ENCODE measurements at places on chromosomes 16 and 17.

- DNase-seq: no peak
Observed at GRCh38 chr17:64343071-64343774, 47.4 kb downstream of the PECAM1 start.

GRCh38 chr16:88499836-88500251, 46.8 kb downstream of the ZFPM1 start:
- DNase-seq: no peak

- DNase-seq: no peak
Observed at GRCh38 chr17:36931697-36932382, 5.4 kb upstream of the LHX1 start.

DNA sequence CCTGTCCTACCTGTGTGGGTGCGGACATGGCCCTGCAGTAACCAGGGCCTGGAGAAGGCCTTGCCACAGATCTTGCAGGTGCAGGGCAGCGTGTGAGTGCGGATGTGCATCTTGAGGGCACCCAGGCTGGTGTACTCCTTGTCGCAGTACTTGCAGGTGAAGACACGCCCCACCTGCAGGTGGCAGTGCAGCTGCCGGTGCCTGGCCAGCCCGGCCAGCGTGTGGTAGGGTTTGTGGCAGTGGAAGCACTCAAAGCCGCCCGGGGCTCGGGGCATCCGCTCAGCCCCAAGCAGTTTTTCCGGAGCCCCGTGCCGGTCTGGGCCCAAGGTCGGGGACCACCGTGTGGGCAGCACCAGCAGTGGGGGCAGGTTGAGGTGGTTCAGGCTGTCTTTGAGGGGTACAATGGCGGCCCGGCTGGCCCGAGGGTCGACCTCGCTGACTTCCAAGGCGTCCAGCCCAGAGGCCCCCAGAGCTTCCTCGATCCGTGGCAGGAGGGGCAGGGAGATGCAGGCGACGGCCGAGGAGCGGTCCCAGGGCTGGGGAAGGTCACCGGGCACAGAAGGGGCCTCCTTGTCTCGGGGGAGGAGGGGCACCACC, 5.1 kb downstream of the SNAI3 start:
- no peak for DNase-seq
